ENCODE measurements at places on chromosomes 6 and 20. TPM values are rescaled to one million over a fixed set of nuclear protein-coding genes. Genes with fewer than 3 reads are reported as not detected.
A peak's percentile ranks its signal among the peaks of the same experiment; 100 is the strongest.

The SEMG1 gene
- not detected for total RNA-seq

The TOX2 gene
- total RNA-seq = 0.38 TPM

The MDN1 gene
- total RNA-seq = 14.2 TPM

The KIF16B gene
- total RNA-seq = 18.9 TPM

The KIFC1 gene
- 0.17 TPM for total RNA-seq

The CDKAL1 gene
- 15.1 TPM for total RNA-seq

The MYO6 gene
- total RNA-seq = 2.9 TPM

The GPLD1 gene
- total RNA-seq = 0.88 TPM

The OPN5 gene
- not detected for total RNA-seq

The MAP1LC3A gene
- 39.5 TPM for total RNA-seq

The RIPOR2 gene
- 13.2 TPM for total RNA-seq

The PARD6B gene
- 0.64 TPM for total RNA-seq

The CHD6 gene
- total RNA-seq = 20.7 TPM

DNA sequence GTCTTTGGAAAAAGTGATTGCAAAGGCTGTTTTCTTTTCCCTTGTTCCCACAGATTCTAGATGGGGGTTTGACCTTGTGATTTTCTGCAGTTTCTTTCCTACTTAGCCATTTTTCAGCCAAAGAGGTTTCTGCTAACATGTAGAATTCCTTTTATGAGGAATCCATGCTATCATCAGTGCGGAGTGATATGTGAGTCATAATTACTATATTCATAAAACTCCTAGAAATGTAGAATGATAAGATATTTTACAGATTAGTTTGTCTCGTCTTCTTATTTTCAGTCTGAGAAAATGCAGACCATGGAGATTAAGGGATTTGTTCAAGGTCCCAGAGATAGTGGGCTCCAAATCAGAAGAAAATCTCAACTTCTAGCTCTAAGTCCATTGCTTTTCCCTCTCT lies 98.6 kb downstream of the KCNQ5 start:
- DNase-seq = no peak

DNA sequence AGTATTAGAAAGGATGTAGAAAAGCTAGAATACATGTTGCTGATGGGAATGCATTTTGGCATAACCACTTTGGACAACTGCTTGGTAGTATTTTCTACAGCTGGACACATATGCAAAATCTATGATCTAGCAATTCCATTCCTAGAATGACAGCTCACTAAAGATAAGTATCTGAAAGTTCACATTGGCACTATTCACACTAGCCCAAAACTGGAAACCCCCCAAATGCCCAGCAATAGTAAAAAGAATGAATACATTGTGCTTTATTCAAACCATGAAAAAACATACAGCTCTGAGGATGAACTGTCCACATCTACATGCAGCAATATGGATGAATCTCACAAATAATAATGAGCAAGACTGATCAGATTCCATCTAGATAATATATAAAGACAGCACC lies 79.0 kb downstream of the PPP1R3G start:
- no peak for DNase-seq

DNA sequence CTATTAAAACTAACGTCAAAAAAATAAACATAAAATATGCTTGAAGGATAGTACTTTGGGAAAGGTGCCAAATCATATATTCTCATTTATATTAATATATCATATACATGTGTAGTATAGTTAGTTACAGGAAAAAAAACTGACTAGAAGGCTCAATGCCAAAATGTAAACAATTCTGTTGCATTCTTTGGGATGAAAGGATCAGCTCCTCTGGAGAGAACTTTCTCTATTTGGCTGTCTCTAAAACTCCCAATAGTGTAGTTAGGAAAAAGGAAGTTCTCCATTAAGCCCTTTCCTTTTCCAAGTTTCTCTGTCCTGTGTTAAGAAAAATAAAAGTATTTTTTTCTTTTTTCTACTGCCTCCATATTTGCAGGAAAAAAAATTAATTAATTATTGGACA lies 86.5 kb upstream of the BTN3A2 start:
- no peak for DNase-seq

GRCh38 chr6:34509782-34510181 lies 43.9 kb downstream of the PACSIN1 start:
- DNase-seq = no peak

DNA sequence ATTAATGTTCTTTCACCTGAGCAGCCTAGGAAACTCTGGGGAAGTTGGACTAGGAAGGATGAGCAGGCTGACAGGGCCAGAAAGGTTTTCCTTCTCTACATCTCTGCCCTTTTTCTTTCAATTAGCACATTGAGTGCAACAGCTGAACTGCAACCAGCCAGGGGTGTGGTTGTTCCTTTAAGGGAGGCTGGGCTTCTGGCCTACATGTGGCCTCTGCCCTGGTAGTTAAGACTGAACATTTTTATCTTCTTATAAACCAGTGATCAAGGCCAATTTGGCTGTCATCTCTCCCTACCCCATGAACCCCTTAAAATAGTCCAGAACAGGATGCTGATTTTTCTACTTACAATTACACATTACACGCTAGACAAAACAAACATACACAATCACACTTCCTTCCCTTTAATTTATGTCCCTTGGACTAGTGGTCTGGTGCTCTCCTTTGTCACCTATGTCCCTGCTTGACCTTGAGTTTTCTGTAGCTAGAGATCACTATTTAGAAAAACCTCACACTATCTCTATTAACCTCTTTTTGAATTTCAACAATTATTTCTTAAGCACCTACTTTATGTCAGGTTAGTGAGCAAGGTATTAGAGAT lies 60.3 kb downstream of the RNF217 start:
- no peak for DNase-seq

GRCh38 chr6:2885967-2886735 lies 17.0 kb downstream of the SERPINB9 start:
- DNase-seq = no peak

- DNase-seq = no peak
Measured at GRCh38 chr20:438571-439469, 23.5 kb downstream of the TBC1D20 start.

- no peak for DNase-seq
Measured at GRCh38 chr6:27669295-27669623, 196.4 kb upstream of the ZNF184 start.

DNA sequence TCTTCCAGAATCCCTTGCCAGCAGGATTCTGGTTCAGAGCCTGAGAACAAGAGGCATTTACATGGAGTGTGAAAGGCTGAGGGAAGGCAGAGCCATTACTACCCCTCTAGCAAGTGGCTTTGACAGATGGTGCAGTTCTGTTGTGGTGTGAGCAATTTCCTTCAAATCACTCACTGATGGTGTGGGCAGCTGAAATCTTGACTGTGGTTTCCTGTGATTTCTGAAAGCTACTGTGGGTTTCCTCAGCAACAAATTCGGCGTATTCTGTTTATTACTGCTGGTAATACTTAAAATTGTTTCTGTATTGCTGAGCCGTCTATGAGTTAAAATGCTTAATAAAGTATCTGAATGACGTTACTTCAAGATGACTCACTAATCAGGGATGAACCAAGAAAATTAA lies 181.5 kb upstream of the TCF21 start:
- no peak for DNase-seq

- no peak for DNase-seq
Measured at GRCh38 chr6:51514748-51515402, 572.5 kb downstream of the PKHD1 start.

DNA sequence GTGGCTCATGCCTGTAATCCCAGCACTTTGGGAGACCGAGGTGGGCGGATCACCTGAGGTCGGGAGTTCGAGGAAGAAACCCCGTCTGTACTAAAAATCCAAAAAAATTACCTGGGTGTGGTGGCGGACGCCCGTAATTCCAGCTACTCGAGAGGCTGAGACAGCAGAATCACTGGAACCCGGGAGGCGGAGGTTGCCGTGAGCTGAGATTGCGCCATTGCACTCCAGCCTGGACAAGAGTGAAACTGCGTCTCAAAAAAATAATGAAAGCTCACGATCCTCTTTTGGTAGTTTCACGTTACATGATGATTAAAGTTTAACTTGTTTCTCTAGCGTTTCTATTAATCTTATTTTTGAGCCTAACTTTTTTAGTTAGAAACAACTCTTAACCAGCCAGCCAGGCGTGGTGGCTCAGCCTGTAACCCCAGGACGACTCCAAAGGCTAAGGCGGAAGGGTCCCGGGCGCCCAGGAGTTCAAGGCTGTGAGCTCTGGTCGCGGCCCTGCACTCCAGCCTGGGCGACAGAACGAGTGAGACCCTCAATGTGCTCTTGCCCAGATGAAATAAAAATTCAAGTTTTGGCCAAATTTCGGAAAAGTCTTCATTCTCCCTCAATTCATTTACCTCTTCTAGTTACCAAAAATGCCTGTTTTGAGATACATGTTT lies 1.2 kb upstream of the WRNIP1 start:
- no peak for DNase-seq

DNA sequence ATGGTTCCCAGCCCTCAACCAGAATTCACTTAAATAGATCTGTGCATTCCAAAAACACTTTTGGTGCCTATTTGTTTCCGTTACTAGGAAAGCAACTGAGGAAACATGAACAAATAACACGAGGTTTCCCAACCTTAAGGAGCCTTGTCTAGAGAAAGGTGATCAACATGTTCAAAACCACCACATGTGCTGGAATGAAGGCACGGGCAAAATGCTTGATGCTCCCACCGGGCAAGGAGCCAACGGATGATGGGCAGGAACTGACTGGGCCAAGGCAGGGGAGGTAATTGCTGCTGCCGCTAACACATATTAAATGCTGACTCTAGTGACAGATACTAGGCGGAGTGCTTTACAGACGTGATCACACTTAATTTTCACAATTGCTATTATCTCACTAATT lies 2.5 kb downstream of the MYLK4 start:
- no peak for DNase-seq

DNA sequence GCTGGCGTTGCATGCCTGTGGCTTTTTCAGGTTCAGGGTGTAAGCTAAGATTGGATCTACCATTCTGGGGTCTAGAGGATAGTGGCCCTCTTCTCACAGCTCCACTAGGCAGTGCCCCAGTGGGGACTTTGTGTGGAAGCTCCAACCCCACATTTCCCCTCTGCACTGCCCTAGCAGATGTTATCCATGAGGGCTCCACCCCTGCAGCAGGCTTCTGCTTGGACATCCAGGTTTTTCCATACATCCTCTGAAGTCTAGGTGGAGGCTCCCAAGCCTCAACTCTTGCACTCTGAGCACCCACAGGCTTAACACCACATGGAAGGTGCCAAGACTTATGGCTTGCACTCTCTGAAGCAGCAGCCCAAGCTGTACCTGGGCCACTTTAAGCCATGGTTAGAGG lies 76.6 kb upstream of the PRND start:
- no peak for DNase-seq

GRCh38 chr20:32488066-32488838 lies 96.9 kb downstream of the NOL4L start:
- DNase-seq = no peak

DNA sequence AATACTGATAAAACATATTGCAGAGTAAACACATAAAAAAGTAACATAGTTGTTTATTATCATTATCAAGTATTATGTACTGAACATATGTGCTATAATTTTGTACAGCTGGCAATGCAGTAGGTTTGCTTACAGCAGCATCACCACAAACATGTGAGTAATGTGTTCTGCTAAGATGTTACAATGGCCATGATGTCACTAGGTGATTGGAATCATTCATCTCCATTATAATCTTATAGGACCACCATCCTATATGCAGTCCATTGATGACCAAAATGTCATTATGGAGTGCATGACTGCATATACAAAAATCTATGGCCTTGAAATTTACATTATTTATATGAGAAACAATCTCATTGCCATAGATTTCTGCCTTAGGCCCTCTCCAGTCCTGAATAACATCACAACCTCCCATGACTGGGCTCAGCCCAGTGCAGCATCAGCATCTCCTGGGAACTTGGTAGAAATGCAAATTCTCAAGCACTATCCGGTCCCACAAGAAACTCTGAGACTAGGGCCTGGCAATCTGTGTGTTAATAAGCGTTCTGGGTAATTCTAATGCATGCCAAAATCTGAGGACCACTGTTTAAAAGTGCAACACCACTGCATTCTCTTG lies 352.0 kb upstream of the MARCKS start:
- no peak for DNase-seq

GRCh38 chr6:161838306-161839035 lies 564.6 kb upstream of the AGPAT4 start:
- DNase-seq = peak; percentile 41

- no peak for DNase-seq
Measured at GRCh38 chr20:13202565-13202964, 18.5 kb upstream of the ISM1 start.

DNA sequence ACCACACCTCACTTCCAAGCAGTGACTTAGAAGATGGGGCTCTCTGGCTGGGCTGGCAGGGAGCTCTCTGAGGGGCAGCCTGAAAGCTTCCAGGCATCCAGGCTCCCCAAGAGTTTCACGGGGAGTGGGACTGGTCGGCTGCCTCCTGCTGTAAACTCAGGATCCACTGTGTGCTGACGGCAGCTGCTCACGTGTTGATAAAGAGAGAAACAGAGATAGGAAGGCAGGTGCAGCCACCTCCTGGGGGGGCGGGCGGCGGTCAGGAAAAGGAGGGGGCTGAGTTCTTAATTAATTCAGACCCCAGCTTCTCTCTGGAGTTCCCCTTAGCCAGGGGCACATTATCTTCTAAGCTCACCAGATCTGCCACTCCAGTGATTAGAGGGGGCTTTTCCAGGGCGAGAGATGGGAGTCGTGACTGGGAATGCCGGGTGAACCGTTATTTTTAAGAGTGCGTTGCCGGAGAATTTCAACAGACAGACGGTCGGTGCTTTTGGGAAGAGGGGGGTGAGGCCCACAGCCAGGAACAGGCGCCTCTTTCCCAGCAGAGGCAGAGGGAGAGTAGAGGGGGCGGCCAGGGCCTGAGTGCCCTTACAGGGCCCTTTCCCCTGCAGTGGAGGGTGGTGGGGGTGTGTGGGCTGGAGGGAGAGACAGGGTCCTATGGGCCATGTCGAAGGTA lies 70.9 kb downstream of the CD40 start:
- no peak for DNase-seq

DNA sequence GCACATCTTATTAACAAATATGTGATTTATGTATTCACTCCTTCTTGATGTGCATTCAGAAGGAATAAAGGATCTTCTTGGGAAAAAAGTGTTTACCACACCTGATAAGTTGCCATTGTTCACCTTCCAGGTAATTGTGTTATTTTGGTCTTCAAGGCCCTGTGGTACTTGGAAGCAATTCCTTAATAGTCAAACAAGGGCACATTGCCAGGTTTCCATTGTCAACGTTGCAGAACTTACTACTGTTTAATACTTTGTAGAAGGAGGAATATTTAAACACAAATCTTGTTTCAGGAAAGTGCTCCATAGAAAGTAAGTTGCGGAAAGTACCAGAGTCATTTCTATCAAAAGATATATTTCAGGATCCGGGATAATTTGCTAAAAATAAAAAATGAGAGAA lies 129.5 kb upstream of the SGK1 start:
- no peak for DNase-seq

All from psoas muscle (tissue), 8 donors.